ENCODE measurements at places on chromosomes 12 and 14.

GRCh38 chr12:52223406-52224039 lies 9.5 kb upstream of the KRT7 start:
- no peak for DNase-seq

GRCh38 chr12:115146453-115146852 lies 462.5 kb upstream of the TBX3 start:
- no peak for DNase-seq

DNA sequence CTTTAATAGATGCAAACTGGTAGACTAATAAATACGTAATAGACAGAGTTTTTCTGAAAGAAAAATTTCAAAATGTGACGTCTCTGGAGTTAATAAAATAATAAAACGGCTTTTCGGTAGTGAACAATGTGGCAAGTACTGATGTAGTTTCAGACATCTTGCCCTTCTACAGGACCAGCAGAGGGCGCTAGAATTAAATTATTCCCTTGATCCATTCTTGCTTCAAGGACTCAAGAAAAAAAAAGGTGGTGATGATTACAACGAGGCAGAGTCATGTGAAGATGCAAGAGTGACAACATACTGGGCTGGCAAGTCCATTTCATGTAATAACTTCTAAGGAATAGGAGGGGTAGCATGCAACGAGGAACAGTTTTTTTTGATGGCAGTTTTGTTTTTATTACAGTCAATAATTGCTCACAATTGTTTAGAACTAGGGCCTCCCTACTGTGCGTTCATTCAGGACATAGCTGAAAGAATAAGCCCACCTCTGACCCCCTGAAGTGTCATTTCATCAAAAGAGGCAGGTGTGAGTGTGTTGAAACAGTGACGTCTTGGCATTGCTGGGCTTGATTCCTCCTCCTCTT lies 101.0 kb upstream of the GZMB start:
- DNase-seq: no peak

- DNase-seq: no peak
These were observed 54.6 kb upstream of the OAS1 start for GRCh38 chr12:112852127-112852526.

GRCh38 chr12:12661086-12661856 lies 34.7 kb downstream of the GPR19 start:
- no peak for DNase-seq

GRCh38 chr14:77339407-77339806 lies 18.6 kb downstream of the GSTZ1 start:
- no peak for DNase-seq

Data from posterior cingulate gyrus (tissue), 11 donors.